Stimulated activated CD8-positive, alpha-beta memory T cell treated with anti-CD3 and anti-CD28 coated beads, Interleukin-7, amount 100 ng/mL, for 24 hours (primary cell): ENCODE measurements at places on chromosomes 6 and 20.

DNA sequence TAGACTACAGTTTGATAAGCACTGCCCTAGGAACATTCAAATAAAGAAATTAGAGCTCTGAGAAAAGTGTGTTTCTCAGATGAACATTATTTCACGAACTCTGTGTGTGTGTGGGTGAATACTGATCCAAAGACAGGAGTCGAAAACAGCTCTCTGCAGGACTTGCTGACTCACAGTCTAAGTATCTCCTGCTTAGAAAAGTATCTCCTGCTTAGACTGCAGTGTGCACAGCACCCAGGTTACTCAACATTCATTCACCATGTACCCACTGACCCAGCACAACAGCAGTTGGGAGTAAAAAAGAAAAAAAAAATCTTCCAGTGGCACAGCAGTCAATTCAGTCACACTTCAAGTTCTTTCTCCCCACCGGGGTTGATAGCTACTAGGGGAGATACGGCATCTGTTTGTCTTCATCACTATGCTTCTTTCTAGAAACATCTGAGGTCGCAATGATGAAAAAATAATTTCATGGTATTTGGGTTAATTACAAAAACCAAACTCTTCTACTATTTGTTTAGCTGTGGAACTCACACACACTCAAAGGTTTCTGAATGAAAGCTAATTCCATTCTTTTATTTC lies 48.0 kb downstream of the GCLC start:
- DNase-seq = no peak

GRCh38 chr6:82740072-82740471 lies 325.6 kb downstream of the UBE3D start:
- DNase-seq = no peak

DNA sequence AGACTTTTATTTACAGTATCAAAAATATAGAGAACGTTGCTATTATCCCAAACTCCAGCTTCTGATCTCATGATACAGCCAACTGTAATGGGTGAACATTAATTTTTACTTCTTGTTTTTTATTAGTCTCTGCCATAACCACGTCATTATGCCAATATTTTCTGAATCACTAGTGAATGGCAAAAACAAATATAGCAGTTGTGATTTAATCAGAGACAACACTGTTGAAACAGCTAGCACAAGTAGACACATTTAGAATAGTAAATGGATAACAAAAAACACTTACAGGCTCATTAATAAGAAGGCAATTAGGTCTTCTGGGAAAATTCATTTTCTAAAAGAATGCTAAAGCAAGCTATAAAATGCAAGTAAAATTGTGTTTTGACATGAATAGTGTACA lies 8.1 kb downstream of the PTPRK start:
- no peak for DNase-seq

GRCh38 chr6:170136541-170137175 lies 154.2 kb downstream of the DLL1 start:
- DNase-seq = no peak

GRCh38 chr20:55067158-55067825 lies 591.9 kb downstream of the DOK5 start:
- no peak for DNase-seq

- no peak for DNase-seq
Measured at GRCh38 chr6:93703431-93703830, 284.1 kb upstream of the EPHA7 start.

GRCh38 chr6:113998811-113999210 lies 27.9 kb upstream of the HDAC2 start:
- DNase-seq = no peak

- DNase-seq = no peak
Measured at GRCh38 chr6:137246791-137247202, 27.6 kb upstream of the IFNGR1 start.

DNA sequence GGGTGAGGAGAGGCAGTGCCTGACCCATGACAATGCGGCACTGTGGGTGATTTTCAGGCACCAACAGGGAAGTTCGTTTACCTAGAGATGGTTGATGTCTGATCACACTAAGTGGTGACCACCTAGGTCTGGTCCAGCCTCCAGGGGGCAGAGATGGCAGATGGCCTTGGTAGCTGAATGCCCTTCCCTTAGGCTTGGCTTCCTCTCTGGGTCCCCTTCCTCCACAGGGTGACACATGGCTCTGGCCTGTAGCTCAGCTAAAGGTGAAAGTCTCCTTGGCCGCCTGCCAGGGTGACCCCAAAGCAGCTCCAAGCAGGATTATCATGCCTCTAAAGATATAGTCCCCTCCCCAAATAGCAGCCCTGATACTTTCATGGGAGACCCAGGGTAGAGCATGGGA lies 6.4 kb downstream of the GDAP1L1 start:
- no peak for DNase-seq

GRCh38 chr6:56868687-56869086 lies 86.2 kb upstream of the BEND6 start:
- no peak for DNase-seq

- no peak for DNase-seq
Measured at GRCh38 chr20:18666803-18667415, 79.1 kb downstream of the DTD1 start.

DNA sequence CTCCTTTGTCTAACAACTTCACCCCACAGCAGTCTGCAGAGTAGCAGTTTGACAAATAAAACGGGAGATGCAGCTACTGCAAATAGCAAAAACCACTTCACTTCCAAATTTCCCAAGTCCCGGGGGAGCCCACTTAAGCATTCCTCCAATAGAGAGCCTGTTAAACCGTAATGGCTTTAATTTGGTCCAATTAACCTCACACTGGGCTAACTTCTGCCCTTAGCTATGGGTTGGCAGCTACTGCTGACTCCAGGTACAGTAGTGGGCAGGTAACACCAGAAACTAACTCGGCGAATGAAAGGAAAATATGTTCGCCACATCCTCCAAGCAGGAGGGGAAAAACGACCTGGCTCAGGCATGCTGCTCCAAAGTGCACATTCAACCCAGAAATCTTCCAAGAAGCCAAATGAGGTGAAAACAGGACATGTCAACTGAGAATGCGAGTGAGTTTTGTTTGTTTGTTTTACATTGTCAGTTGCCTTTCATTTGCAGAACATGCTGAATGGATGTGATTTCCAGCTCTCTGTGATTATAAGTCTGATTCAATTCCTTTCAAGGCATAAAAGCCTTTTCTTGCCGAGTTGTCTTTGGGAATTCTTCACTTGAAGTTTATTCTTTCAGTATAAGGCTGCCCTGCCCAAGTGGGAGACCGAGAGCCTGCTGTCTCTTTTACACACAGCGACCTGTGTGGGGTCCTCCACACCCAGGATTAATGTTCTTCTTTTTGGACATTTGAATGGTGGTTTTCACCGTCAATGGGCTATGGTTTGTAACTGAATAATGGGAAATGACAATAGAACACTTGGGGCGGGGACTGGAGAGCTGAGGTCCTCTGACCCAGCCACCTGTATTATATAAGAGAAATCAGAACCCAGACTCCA lies 117.3 kb upstream of the ARMC2 start:
- DNase-seq = no peak

GRCh38 chr20:21707999-21708737 lies 2.7 kb downstream of the PAX1 start:
- no peak for DNase-seq
